ENCODE measurements at places on chromosomes 6 and 20.
A peak's percentile ranks its signal among the peaks of the same experiment; 100 is the strongest.

DNA sequence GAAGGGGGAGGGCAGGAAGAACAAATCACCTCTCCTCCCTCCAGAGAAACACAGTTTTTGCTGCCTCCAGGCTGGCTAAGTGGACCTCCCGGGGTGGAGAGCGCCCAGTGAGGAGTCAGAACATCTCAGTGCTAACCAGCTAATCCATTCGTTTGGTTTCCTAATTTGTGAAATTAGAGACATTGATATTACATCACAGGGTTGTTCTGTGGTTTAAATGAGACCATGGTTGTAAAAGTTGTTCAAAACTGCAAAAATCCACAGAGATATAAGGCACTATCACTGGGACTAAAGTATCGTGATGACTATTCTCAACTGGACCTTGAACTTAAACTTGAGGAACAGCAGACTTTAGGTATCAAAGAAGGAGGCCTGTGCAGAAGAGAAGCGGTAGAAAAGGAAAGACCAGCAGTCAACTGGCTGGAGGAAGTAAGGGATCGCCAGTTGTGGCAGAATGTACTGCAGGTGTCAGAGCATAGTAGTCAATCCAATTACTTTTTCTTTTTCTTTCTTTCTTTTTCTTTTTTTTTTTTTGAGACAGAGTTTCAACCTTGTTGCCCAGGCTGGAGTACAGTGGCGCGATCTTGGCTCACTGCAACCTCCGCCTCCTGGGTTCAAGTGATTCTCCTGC lies 33.9 kb downstream of the RIPOR2 start:
- DNase-seq: no peak

DNA sequence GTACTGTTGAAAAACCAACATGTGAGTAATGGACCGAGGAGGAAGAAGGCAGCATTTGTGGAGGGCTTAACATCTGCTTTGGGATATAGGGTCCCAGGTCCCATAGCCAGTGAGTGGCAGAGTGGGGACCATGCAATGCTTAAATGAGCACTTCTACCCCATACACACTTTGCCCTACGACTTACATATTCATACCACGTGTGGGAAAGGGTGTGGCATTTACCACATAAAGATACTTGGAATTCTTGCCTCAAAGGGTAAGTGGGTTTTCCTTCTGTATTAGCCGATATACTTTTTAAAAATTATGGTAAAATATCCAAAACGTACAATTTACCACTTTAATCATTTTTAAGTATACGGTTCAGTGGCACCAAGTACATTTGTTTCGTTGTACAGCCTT lies 199.3 kb downstream of the BACH2 start:
- no peak for DNase-seq

- no peak for DNase-seq
Observed at GRCh38 chr20:50029697-50030461, 47.1 kb downstream of the SNAI1 start.

GRCh38 chr20:34544109-34544796 lies 14.3 kb upstream of the MAP1LC3A start:
- DNase-seq: no peak

GRCh38 chr6:73041051-73041450 lies 184.2 kb downstream of the KHDC1L start:
- no peak for DNase-seq

GRCh38 chr6:75397656-75398465 lies 95.7 kb downstream of the FILIP1 start:
- no peak for DNase-seq

GRCh38 chr6:130365166-130366106 lies at the start of gene TMEM200A:
Gene TMEM200A (plus strand): TSS chr6:130366017. CDS start chr6:130440423, 74,406 bp downstream.
- peak; percentile 26 for DNase-seq

- DNase-seq: no peak
Observed at GRCh38 chr6:18509871-18510643, 122.9 kb downstream of the RNF144B start.

- no peak for DNase-seq
Observed at GRCh38 chr20:62787321-62787720, 9.0 kb upstream of the MRGBP start.

DNA sequence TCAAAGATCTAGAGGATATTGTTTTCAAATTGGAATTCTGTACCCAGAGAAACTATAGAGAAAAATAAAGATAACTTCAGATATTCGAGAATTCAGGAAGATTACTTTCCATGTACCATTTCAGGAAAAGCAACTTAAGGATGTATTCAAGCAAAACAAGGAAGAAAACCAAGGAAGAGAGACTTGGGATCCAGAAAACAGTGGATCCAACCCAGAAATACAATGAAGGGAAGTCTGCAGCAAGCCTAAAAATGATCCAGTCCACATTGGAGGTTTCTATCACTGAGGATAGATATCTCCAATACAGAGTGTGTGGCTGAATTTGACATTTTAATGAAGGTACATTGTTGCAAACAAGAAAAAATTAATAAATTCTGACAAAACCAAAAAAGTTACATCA lies 201.0 kb downstream of the EYA2 start:
- no peak for DNase-seq

DNA sequence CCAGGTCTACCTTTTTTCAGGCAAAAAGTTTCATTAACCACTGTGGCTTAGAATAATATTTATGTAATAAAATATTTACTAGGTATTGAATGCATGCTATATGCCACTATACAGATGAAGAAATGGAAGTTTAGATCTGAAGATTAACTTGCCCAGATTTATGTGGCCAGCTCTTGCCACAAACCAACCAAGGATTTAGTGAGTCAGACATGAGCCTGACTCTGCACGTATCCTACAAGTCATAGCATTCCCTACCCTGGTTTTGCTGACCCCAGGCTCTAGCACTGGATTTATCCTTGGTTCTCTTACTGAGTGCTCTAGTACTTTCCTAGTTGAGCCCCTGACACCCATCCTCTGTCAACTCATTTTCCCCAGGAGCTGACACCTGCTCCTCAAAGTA lies 75.4 kb downstream of the ANKEF1 start:
- no peak for DNase-seq

GRCh38 chr6:34658605-34659265 lies 37.8 kb downstream of the ILRUN start:
- DNase-seq: no peak

DNA sequence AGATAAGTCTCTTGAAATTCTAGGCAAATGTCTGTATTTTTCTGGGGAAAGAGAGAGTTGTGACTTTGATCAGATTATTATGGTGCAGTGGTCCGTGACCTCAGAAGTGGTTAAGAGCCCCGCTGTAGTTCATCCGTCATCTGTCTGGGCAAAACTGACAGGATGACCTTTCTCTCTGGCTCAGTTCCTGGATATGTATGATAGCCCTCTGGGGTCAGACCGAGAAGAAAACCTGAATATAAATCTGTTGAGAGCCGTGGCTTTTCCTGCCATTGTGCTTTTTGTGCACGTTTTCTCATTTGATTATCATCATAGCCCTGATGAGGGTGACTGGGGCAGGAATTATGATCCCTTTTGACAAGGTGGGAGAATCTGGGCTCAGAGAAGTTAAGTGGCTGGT lies 26.5 kb downstream of the GHRH start:
- DNase-seq: no peak

DNA sequence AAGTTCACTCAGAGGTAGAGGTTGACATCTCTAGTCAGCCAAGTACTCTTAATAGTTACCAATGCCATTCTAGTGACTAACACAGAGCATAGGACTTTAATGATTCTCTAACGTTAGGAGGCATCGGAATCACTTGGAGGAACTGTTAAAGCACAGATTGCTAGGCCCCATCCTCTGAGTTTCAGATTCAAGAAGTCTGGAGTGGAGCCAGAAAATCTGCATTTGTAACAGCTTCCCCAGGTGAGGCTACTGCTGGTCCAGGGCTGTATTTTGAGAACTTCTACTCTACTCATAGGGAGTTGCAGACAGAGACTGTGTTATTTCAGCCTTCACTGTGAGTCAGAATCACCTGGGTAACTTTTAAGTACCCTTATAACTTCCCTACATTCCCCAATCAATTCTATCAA lies 5.7 kb downstream of the LMBRD1 start:
- DNase-seq: no peak

DNA sequence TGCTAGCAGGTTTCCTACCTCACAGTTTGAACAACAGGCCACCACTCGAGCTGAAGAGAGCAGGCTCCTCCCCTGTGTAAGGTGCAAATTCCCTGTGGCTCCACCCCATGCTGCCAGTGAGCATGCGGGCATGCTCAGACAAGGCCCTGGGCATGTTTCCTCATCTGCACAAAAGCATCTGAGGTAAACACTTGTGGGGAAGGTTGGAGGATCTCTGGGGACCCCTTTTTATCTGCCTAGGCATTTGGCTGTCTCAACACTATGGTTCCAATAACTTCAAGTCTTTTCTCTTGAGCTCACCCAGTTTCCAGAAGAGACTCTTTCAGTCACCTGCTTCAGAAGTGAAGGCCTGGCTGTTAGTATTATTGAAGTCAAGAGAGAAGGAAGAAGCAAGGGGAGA lies 9.4 kb downstream of the C6orf58 start:
- no peak for DNase-seq

DNA sequence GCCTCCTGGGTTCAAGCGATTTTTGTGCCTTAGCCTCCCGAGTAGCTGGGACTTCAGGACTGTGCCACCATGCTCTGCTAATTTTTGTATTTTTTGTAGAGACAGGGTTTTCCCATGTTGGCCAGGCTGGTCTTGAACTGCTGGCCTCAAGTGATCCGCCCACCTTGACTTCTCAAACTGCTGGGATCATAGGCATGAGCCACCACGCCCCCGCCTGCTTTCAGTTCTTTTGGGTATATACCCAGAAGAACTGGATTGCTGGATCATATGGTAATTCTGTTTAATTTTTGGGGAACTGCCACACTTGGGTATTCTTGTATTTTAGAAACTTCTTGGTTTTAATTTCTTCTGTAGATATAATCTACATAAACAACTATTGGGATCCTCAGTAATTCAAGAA lies 17.0 kb downstream of the CDS2 start:
- no peak for DNase-seq

DNA sequence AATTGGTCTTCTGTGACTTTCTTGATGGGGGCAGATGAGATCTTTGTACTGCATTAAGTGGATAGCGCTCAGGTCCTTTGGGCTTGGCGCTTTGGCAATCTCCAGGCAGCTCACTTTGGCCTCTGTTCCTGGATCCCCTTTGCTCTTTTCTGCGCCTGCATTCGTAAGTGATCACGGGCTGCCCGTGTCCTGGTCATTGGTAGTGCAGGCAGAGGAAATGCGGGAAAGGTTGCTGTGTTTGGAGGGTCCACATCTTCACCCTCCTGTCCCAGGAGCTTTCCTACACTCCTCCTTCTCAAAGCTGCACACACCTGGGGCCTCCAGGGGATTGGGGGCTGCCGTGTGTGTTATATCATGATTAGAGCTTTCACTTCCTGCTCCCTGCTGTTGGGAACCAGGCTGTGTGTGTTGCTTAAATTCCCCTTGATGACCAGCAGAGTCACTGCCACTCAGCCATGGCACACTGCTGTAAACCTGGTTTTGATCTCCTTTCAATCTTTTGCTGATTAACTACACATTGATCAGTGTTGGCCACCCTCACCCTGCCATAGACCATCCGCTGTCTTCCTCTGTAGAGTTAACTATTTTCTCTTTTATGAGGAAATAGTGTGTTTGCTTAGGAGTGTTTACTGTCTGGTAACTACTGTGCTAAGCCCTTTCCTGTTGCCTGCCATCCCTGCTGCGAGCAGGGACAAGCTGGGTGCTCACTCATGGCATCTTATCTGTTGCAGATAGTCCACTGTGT lies 13.0 kb upstream of the SNHG17 start:
- no peak for DNase-seq

DNA sequence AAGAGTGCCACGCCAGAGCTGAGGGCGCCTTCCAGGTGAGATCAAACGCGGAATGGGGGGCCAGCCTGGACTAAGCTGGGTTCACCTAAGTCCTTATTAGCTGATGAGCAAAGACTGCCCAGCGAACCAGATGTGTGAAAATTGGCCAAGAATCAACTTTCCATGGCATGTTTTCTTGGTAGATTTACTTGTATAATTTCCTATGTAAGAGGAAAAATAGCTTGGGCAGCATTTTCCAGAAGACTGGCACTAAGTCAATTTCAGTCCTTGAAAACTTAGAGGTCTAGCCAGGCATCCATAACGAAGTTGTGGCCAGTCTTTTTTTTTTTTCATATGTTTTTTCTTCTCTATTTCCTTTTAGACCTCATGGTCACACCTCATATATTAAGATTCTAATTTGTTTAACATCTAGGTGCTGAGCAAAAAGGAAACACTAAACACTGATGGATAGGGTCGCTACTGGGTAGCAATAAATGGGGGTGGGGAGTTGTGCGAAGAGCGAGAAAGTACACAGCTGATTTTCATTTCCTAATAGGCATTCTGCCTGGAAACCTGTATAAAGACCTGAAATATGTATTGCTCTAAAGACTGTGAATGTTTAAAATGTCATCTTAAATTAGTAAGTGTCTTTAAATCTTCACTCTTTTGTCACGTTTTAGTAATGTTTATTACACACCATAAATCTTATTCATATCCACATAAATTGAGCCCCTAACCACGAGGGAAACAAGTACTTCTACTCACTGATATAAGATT lies 188.8 kb downstream of the CD83 start:
- no peak for DNase-seq

DNA sequence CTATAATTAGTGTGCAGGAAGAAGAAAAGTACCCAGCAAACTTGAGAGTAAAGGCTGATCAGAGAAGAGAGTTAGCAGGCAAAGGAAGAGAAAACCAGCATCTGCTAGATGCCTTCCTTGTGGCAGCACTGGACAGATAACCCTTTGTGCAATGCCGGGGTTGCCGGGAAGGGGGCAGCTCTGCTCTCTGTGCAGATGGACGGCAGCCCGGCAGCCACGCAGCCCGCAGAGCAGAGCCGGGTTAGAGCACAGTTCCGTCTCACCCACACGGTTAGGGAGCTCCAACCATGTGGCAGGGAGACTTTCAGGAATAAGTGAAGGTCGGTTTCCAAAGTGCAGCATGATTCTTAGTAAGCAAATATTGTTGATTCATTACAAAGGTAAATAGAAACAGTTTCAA lies 80.0 kb upstream of the RPS6KA2 start:
- DNase-seq: no peak

DNA sequence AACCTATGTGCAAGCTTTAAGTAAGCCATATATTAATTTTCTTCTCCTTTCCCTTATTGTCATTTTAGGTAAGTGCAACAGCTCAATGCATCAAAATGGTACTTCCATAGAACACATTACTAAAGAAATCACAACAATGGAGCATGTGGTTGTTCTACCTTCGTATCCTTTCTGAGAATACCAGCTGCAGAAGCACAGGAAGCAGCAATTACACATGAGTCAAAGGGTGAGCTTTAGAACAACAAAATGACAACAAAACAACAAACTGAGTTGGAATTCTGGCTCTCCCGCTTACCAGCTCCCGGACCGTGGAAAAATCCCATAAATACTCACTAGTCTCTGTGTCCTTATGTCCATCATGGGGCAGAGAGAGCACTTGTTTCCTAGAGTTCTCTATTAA lies 108.9 kb downstream of the BCAS1 start:
- no peak for DNase-seq
